Substantia nigra (tissue), 51 donors: ENCODE measurements at places on chromosomes 12 and 14.

DNA sequence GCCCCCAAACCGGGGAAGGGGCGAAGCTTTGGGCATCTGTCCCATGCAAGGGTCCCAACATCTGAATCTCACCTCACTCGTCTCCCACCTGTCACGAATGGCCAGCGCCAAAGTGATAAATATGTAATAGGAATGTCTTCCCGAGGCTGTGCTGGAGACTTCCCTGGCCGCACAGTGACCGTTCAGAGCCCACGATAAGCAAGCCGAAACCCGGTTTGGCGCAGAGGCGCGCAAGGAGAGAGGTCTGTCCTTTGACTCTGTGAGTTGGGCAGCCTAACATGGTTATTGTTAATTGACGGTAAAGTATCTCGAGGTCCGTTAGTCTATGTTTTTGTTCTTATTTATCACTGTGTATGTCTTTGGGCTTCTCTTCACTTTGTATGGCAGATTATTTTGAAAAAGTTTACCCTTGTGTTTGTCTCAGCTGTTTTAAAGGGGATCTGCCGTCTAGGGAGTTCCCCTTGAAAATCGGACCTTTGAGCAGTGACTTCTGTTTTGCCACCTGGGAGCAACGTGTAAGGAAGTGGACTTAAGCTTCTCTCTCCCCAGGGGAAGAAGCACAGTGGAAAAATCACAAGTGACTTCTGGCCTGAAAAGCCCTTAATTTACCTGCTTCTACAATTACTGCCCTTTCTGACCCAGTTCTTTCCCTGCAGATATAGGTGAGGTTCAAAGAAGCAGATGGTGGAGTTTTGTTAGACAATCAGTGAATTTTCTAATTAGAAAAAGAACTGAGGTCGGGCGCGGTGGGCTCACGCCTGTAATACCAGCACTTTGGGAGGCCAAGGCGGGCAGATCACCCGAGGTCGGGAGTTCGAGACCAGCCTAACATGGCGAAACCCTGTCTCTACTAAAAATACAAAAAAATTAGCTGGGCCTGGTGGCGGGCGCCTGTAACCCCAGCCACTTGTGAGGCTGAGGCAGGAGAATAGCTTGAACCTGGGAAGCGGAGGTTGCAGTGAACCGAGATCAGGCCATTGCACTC lies 1.1 kb upstream of the TM9SF1 start:
- DNase-seq = no peak

- no peak for DNase-seq
These were observed 6.2 kb downstream of the TMPRSS12 start for GRCh38 chr12:50848963-50849362.

DNA sequence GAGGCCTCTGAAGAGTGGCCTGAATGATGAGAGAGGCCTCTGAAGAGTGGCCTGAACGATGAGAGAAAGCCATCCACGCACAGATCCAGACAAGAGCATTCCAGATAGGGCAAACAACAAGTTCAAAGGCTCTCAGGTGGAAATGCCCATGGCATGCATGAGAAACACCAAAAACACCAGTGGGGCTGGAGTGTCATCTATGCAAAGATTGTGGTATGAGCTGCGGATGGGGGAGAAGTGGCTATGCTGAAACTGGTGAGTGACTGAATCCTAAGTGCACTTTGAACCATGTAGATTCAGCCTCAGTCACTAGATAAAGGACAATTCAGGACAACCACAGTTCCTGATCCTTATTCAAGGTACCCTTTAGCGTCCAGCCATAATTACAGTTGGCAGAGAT lies 79.4 kb upstream of the GZMB start:
- DNase-seq = no peak

DNA sequence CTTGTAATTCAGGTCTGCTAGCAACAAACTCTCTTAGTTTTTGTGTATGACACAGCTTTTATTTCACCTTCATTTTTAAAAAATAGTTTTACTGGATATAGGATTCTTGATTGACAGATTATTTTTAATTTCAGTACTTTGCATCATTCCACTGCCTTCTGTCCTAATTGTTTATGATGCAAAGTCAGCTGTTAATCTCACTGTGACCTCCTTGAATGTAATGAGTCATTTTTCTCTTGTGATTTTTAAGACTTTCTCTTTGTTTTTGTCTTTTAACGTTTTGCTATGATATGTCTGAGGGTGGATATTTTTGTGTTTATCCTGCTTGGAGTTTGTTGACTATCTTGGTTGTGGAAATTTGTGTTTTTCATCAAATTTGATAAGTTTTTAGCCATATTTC lies 126.3 kb upstream of the FBXO33 start:
- DNase-seq = no peak

GRCh38 chr12:40947797-40948196 lies 240.3 kb upstream of the PDZRN4 start:
- DNase-seq = no peak

DNA sequence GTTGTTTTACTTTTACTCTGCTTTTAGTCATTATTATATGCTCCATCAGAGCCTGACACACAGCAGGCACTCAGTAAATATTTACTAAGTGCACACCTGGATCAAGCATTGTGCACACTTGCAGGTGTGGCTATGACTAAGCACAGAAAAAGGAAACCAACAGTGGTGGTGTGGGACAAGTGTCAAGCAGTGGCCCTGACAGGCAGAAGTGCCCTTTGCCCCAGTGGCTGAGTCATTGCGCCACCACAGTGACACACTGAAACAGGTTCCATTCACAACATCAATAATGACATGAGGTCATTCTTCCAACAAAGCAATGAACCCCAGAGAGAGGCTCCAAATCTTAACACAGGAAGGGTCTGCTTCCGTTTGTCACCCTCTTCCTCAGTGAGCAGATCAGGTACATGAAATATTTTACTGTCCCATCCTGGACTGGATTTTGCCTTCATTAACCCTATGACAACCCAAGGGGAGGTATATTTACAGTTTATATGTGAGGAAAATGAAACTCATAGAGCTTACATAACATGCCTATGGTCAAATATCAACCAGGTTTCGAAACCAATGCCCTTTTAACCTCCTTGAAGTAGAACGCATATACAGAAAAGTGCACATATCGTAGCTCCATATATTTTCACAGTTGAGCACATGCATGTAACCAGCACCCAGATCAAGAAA lies 82.6 kb upstream of the GTF2A1 start:
- DNase-seq = no peak

DNA sequence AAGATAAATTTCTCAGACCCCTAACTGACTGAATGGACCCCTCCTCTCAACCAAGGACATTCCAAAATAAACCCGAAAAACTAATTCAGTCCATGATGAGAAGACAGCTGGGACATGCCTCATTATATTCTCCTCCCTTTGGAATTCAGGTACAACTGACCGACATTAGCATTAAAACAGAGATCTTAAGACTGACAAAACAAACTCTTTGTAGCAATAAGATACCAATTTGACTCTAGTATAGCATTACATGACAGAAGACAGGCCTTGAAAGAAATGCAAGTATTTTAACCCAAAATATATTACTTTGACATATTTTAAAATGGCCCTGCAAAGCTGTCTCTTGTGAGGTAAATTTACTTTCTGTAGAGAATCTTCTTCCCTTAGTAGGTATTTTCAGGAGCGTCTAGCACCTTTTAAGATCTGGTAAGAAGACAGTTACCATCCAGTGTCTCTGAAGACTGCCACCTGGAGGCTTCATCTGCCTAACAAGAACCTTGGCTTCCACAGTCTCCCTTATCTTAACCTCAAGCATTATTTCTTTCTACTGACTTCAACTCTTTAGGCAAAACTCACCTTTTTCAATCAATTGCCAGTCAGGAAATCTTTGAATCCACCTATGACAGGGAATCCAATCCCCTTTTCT lies 957.5 kb downstream of the SLC6A15 start:
- DNase-seq = no peak

GRCh38 chr12:56520506-56520905 lies 1.1 kb upstream of the RBMS2 start:
- no peak for DNase-seq

- DNase-seq = no peak
These were observed 3.1 kb downstream of the LHX5 start for GRCh38 chr12:113468365-113469223.

GRCh38 chr12:115227137-115227615 lies 543.2 kb upstream of the TBX3 start:
- DNase-seq = no peak

- no peak for DNase-seq
These were observed 231.1 kb downstream of the CACNA1C start for GRCh38 chr12:2283916-2284315.
